ENCODE measurements at places on chromosomes 3 and 15.

GRCh38 chr3:157082305-157082982 lies 77.5 kb downstream of the CCNL1 start:
- DNase-seq = no peak

DNA sequence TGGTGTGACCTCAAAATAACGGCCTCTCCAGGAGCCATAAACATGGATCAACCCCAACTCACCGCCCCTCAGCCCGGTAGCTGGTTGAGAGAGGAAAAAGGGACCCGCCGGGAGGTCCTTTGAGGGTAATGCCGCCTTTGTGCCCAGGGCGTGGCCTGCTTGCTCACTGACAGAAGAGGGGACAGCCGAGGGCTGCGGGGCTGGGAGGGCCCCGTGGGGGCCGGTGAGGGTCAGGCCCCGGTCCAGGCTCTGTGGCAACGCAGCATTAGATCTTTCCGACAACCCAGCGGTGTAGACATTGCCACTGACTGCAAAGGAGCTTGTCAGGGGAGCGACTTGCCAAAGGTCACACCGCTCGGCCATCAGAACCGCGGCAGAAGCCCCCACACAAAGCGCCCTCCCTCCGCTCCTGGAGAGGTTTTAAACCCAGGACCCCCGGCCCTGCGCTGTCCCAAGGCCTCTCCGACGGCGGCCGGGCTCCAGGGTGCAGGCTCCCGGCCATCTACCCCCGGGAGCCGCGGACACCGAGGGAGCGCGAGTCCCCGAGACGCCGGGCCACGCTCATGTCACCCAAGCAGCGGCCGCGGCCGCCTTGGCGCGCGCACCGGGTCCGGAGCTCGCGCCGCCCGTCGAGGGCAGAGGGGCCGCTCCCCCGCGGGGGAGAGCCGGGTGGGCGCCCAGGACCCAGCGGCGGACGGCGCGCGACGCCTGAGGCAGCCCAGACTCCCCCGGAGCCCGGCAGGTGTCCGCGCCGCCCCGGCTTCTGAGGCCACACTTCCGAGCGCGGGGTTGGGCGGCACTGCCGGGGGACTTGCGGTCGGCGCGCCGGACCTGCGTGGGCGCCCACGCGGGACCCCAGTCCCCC lies 975 bp downstream of the PCSK6 start:
- no peak for DNase-seq

DNA sequence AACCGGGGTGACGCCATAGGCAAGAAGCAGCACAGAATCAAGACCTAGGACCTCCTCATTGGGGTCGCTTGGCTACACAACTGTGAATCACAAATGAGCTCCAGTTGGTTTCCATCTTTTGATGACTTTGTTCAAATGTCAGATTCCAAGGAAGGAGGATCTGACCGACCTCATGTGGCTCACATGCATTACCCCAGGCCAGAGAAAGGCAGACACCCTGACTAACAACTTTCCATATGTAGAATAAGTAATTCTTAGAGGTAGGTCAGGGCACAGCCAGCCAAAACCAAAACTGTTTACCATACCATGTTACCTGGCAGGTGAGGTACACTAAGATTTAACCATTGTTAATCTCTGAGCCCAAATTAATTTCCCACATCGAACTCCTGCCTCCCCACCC lies 96.5 kb downstream of the CCNL1 start:
- DNase-seq = no peak

- no peak for DNase-seq
Observed at GRCh38 chr3:99504258-99504657, 134.1 kb upstream of the COL8A1 start.

DNA sequence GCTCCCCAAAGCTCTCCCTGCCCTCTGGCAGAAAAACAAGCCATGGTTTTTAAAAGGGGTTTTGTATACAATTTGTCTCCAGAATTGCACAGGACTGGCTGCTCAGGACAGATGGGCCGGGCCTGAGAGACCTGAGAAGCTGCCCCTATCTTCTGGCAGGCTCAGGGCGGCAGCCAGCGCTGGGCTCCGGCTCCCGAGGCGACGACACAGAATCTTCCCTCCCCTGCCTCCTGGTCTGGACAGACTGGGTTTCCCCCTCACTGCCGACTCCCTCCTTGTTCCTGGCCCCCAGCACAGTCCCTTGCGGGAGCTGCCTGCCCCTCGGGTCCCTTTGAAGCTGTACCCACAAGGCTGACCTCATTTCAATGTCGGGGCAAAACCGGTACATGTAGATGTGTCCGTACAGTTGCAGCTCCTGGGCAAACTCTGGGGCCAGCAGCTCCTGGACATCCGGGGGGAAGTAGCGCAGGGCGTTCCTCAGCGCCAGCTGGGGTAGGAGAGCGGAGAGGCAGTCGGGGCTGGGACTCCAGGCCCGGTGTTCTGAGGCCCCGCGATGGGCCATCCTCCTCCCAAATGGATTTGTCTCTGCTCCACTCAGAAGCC lies 7.2 kb downstream of the UROC1 start:
- DNase-seq = no peak

- no peak for DNase-seq
Observed at GRCh38 chr3:149162007-149162406, 32.6 kb downstream of the HPS3 start.

DNA sequence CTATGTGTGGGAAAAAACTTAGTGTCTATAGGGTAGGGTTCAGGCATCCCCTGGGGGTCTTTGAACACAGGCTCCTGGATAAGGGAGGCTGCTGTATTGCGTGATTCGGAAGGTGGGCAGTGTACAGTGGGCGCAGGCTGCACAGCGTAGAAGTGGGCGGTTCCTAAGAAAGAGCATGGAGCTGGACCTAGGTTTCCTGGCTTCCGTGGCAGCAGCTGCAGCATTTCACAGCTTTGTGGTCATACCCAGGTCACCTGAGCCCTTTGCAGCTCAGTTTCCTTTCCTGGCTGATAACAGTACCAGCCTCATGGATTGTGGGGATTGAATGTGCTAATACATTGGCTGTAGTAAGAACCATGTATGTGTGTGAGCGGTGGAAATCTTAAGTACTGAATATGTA lies 22.2 kb downstream of the CFAP100 start:
- no peak for DNase-seq

DNA sequence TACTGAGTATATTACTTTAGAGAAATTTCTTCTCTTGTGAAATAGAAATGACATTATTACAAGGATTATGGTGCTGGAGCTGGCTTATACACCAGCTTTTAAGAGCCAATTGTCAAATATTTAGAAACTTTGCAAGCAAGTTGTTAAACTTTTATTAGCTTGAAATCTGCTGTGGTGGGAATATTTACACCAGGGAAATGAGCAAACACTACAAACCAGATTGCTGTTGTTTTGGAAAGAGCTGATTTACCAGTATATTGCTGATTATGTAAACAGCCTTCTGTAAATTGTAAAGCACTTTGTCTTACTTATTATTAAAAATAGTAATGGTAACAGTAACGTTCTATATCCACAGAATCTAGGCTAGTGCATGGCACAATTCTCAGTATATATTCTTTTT lies 61.5 kb downstream of the MAP3K13 start:
- no peak for DNase-seq

GRCh38 chr3:139439278-139439677 lies 37.0 kb downstream of the RBP2 start:
- DNase-seq = no peak

DNA sequence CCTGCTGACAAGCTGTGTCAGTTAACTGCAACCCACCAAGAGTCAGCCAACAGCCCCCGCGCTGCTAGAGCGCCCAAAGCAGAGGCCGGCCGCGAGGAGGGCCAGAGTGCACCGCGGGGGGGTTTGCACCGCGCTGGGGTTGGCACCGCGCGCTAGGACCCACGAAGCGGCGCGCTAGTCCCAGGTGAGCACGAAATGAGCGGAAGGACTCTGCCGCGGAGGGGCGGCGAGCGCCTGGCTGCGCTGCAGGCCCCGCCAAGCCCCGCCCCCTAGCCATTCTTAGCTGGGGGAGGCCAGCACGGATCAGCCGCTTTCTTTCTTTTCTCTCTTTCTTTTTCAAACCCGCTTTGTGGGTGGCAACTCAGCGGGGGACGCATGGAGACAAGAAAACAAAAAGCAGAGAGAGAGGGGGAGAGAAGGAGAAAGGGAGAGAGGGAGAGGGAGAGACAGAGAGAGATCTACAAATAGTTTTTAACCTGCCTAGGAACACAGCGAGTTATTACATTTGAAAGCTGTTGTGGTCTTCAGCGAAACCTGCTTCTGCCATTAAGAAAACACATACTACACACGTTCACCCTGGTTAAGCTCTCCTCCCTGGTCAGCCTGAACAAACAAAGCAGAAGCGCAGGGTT lies 6.9 kb upstream of the FOXB1 start:
- DNase-seq = peak; percentile 72

GRCh38 chr3:188559856-188560255 lies 405.9 kb downstream of the LPP start:
- DNase-seq = no peak
